G401 (cell line): ENCODE measurements at places on chromosomes 3 and 15. TPM values are rescaled to one million over a fixed set of nuclear protein-coding genes. Genes with fewer than 3 reads are reported as not detected.
A peak's percentile ranks its signal among the peaks of the same experiment; 100 is the strongest.

GRCh38 chr3:149401212-149401925 lies 23.9 kb upstream of the TM4SF1 start:
- DNase-seq, result no peak

DNA sequence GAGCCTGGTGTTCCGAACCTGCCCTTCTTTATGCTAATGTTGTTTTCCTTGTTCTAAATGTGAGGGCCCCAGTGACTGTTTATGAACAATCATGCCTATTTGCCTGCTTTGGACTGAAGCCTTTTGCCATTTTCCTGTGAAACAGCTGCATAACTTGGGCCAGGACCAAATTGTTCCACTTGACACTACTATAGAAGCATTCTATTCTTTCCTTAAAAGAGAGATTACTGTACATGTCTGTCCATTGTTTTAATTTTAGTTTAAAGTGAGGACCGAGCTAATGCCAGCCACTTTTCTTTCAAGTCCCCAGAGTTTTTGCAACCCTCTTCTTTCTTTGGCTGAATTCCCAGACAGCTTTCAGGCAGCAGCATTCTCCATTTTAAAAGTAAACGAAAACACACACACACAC lies 980.3 kb downstream of the CADM2 start:
- peak; percentile 33 for DNase-seq

- no peak for DNase-seq
Observed at GRCh38 chr3:114687151-114687550, 393.3 kb downstream of the TIGIT start.

Gene PLA2G4B
- total RNA-seq, result 0.37 and 0.92 TPM in 2 replicates

Gene CASR
- not detected in 2 replicates for total RNA-seq

DNA sequence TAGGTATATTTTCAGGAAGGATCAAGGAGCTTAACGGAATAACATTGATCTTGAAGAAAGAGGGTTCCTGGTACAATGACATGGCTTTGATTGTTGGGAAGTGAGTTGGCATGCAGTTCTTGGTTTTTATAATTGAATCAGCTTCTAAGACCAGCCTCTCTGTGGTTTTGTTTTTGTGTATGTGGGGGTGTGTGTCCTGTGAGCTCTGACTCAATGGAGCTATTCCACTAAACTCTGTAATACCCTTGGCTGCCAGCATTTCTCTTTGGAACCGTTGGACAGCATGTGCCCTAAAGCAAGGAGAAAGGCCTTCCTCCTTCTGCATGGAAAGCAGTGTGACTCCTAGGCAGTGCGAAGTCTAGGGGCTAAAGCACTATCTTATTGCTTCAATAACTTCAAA lies 124.8 kb downstream of the EDEM1 start:
- DNase-seq, result no peak

- peak; percentile 78 for DNase-seq
Observed at GRCh38 chr15:95681836-95682544, 648.5 kb upstream of the NR2F2 start.

DNA sequence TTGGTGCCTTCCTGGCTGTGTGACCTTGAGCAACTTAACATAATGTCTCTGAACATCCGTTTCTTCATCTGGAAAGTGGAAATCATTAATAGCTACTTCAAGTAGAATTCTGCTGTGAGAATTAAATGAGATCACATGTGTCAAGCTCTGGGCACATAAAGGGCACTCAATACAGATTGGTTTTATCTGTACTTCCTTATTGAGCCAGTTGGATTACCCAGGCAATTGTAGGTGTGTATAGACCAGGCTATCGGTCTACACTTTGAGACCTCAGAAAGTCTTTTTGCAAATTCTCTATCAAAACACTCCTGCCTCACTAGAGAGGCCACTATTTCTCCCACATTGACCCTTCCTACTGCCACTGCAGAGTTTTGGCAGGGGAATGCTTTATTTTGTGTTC lies 47.7 kb downstream of the ANP32A start:
- no peak for DNase-seq

- DNase-seq, result no peak
Observed at GRCh38 chr3:119340014-119340413, 45.8 kb downstream of the ARHGAP31 start.

- DNase-seq, result no peak
Observed at GRCh38 chr3:152352554-152352953, 83.8 kb downstream of the MBNL1 start.

Gene ADGRG7
- not detected in 2 replicates for total RNA-seq

DNA sequence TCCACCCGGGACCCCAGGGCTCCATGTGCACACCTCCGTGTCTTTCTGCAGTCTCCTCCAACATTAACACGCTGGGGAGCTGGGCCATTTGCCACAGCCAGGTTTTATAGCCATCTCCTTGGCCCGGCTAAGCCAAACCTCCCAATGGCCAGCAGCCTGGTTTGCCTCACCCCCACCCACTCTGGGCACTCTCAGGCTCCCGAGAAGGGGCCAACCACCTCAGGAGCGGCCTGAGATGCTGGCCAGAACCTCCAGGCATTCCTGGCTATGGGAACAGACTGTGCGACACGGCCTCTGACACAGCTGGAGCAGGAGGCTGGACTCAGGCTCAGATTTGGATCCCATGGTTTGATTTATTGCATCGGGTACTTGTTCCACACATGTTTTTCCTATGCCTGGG lies 289.7 kb downstream of the RPLP1 start:
- no peak for DNase-seq

Gene LSMEM2
- total RNA-seq, result 1.6 TPM in 1 of 2 replicates, not detected in the other
